ENCODE measurements at places on chromosomes 11 and 22.
A peak's percentile ranks its signal among the peaks of the same experiment; 100 is the strongest.

- peaks cover 12% of the 10 kb centered on the region for H3K27me3 ChIP-seq
- no peak overlapping the region for H3K4me3 ChIP-seq
Measured at GRCh38 chr11:69447786-69448185, 33.7 kb upstream of the LINC01488 start.

DNA sequence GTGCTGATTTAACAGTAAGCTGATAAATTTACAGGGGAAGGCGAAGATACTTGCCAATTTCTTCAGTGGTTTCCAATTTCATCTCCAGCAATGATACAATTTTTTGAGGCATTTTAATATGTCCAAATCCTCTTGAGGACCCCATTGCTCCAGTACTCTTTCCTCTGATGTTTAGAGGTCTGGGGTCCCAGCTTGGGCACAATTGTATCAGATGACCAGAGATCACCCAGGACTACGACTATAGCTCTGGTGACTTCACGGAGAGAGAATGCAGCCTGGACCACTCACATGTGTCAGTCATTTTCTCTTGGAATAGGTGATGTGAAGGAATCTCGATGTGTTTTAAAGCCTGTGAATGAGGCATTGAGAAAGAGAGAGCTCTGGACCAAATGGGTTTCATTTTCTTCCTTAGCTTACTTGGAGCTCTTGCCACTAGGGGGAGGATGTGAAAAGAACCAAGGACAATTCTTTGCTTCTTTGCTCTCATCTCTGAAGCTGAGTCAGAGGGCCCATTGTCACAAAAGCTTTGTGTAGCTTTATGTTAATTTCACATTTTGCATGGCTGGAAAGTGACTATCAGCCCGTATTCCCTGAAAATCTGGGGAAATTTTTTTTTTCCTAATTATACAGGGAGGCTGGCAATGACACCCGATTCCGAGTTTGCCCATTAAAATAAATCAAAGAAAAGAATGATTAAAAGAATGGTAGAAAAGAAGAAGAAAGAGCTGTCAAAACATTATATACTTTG, 6.7 kb upstream of the CCDC90B start:
- peaks cover 7% of the 10 kb centered on the region for H3K27me3 ChIP-seq
- no peaks in the 10 kb centered on the region for H3K36me3 ChIP-seq
- H3K4me1 ChIP-seq: peaks cover 6% of the 10 kb centered on the region
- DNase-seq: peak; percentile 57

DNA sequence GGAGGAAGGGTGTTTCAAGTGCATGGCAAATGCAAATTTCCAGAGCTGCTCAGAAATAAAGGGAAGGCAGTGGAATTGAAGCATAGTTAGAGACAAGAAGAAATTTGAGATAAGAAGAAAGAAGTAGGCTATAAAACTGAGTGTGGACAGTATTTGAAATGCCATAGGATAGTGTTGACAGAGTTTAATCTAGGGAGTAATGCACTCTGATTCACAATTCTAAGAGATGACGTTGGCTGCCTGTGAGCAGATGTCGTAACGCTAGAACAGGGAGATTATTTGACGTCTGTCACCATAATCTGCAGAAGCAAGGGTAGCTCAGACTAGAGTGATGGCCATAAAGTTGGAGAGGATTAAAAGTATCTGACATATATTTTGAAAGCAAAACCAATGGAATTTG, 389.9 kb upstream of the KIRREL3 start:
- no peak overlapping the region for H3K27ac ChIP-seq
- H3K27me3 ChIP-seq: no peaks in the 10 kb centered on the region
- no peak overlapping the region for H3K4me3 ChIP-seq

DNA sequence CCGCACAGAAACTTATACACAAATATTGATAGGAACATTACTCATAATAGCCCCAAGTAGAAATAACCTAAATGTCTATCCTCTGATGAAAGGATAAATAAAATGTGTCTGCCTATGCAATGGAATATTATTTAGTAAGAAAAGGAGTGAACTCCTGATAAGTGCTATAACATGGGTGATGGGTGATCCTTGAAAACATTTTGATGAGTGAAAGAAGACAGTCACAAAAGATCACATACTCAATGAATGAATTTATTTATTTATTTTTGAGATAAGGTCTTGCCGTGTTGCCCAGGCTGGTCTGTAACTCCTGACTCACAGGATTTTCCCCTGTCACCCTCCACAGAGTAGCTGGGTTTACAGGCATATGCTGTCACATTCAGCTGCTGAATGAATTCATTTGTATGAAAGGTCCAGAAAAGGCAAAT, 17.3 kb downstream of the RNF121 start:
- DNase-seq: no peak
- peaks cover 4% of the 10 kb centered on the region for H3K36me3 ChIP-seq
- peaks cover 6% of the 10 kb centered on the region for H3K4me1 ChIP-seq
- H3K4me3 ChIP-seq: no peak overlapping the region
- H3K27ac ChIP-seq: no peak overlapping the region
- no peaks in the 10 kb centered on the region for H3K27me3 ChIP-seq

DNA sequence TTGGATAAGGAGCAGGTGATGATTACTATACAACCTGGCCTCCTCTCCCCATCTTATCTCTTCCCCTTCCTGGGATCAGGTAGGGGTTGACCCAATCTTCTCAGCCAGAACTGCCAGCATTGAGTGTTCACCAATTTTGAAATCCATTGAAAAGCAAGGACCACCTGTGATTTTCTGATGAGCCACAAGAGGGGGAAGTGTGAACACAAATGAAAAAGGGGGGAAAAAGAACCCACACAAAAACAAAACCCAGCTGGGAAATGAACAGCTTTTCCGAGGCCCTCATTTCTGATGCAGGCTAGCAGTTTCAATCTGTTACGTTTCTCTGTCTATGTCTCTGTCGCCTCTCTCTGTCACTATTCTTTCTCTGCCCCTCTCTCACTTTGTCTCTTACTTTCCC, 161.9 kb downstream of the INSC start:
- H3K36me3 ChIP-seq: no peaks in the 10 kb centered on the region
- no peak overlapping the region for H3K27ac ChIP-seq
- H3K4me3 ChIP-seq: no peak overlapping the region
- H3K27me3 ChIP-seq: peaks cover 7% of the 10 kb centered on the region
- H3K4me1 ChIP-seq: no peaks in the 10 kb centered on the region
- no peak for DNase-seq

DNA sequence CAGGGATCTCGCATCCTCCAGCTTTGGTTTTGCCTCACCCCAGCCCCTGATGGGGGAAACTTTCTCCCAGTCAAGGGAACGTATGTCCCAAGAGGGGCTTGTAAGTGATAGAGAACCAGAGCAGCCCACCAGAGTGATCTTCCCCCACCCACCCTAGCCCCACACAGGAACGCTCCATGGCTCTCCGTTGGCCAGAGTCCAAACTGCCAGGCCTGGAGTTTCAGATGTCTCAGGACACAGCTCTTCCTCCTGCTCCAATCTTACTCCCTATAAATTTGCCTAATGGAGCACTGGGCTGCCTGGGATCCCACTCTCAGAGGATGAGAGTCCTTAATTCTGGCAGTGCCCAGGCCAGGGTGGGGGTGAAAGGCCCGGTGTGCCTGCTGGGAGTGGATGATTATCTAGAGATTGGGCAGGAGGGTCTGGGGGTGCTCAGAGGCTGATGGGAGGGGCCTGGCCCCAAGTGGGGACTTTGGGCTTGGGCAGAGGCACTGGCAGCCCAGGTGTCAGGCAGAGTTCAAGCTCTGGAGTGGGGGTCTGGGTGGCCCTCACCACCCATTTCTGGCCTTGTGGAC, 79.9 kb downstream of the WNT7B start:
- no peak overlapping the region for H3K27ac ChIP-seq
- H3K36me3 ChIP-seq: no peaks in the 10 kb centered on the region
- no peak for DNase-seq

GRCh38 chr22:25368271-25368670, 148.8 kb downstream of the CRYBB2 start:
- no peak overlapping the region for H3K27ac ChIP-seq
- H3K4me1 ChIP-seq: peaks cover 6% of the 10 kb centered on the region
- DNase-seq: no peak

GRCh38 chr11:125348674-125349309, 147.3 kb downstream of the FEZ1 start:
- H3K4me1 ChIP-seq: no peaks in the 10 kb centered on the region
- DNase-seq: peak; percentile 27
- H3K27me3 ChIP-seq: peaks cover 4% of the 10 kb centered on the region
- H3K36me3 ChIP-seq: no peaks in the 10 kb centered on the region

DNA sequence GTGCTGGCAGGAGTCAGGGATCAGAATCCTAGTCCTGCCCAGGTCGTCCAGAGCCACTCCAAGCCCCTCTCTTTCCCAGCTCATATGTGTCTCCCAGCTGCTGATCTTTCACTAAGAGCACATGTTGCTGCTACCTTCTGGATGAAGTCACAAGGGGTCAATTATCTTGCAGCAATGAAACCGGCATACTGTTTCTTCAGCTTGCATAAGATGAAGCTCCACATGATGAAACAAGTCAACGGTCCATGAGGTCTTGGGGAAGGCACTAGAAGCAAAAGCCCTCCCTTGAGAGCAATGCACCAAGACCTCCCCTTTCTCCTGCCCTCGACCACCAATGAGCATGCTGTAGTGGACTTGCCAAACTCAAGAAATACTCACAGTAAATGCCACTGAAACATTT, 148.9 kb downstream of the TENM4 start:
- no peak for DNase-seq
- H3K27me3 ChIP-seq: no peaks in the 10 kb centered on the region
- no peaks in the 10 kb centered on the region for H3K4me1 ChIP-seq
- H3K36me3 ChIP-seq: no peaks in the 10 kb centered on the region
- no peak overlapping the region for H3K4me3 ChIP-seq

DNA sequence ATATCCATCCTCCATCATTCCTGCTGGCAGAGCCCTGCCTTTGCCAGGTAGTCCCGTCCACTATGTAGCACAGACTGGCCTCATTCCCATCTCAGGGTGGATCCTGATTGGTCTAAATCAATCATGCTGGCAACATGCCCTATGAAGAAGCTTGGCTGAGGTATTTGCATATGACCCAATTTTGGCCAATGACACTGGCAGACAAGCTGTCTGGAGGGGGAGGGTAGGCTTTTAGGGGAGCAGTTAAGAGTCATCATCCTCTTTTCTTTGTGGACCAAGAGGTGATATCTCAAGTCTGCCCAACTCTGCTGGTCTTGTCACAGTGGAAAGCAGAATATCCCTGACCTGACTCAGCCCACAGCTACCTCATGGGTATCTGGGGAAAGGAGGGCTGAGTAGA, 5.1 kb downstream of the CCDC89 start:
- no peak overlapping the region for H3K4me3 ChIP-seq
- H3K27ac ChIP-seq: no peak overlapping the region
- H3K36me3 ChIP-seq: no peaks in the 10 kb centered on the region
- peaks cover 20% of the 10 kb centered on the region for H3K27me3 ChIP-seq
- DNase-seq: no peak

DNA sequence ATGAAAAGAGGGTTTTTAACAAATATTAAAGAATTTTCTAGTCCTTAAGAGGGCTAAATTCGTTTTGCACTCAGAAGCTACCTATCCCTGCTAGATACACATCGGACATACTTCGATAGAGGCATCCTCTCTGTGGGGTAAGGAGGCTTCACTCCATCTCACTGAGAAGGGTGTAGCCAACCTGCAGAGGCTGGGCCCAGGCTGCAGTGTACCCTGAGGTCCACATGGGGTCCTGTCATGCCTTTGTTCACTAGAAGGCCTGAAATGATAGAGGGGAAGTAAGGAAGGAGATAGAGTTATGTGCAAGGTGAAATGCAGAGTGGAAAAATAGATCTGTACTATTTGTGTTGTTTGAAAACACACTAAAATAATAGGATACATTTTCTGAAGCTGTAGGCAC, 45.6 kb downstream of the IGSF9B start:
- no peaks in the 10 kb centered on the region for H3K27me3 ChIP-seq
- H3K4me3 ChIP-seq: no peak overlapping the region
- H3K27ac ChIP-seq: no peak overlapping the region
- peaks cover 37% of the 10 kb centered on the region for H3K36me3 ChIP-seq
- no peaks in the 10 kb centered on the region for H3K4me1 ChIP-seq

GRCh38 chr22:43153899-43154298, 2.5 kb downstream of the TSPO start:
- no peak overlapping the region for H3K4me3 ChIP-seq
- H3K27ac ChIP-seq: no peak overlapping the region
- no peaks in the 10 kb centered on the region for H3K36me3 ChIP-seq
- H3K4me1 ChIP-seq: peaks cover 28% of the 10 kb centered on the region
- no peak for DNase-seq

- H3K4me1 ChIP-seq: no peaks in the 10 kb centered on the region
- H3K4me3 ChIP-seq: no peak overlapping the region
- no peak for DNase-seq
- H3K36me3 ChIP-seq: no peaks in the 10 kb centered on the region
Measured at GRCh38 chr11:113484223-113484622, 9.0 kb upstream of the DRD2 start.

GRCh38 chr11:9015677-9016076, 11.9 kb upstream of the NRIP3 start:
- peaks cover 31% of the 10 kb centered on the region for H3K4me1 ChIP-seq
- H3K27me3 ChIP-seq: peaks cover 11% of the 10 kb centered on the region
- no peak overlapping the region for H3K4me3 ChIP-seq
- H3K27ac ChIP-seq: no peak overlapping the region
- DNase-seq: peak; percentile 69
- no peaks in the 10 kb centered on the region for H3K36me3 ChIP-seq

DNA sequence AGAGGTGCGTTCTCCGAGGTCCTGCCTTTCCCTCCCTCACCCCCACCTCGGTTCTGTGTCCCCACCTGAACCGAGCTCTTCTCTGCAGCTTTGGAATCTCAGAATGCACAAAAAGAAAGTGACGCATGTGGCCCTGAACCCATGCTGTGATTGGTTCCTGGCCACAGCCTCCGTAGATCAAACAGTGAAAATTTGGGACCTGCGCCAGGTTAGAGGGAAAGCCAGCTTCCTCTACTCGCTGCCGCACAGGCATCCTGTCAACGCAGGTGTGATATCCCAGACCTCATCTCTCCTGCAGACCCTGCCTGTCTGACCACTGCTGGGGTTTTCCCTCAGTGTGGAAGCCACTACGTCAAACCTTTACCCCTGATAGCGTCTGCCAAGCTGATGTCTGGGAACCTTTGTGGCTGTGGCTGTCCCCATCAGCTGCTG, 13.9 kb downstream of the ACP2 start:
- peaks cover 32% of the 10 kb centered on the region for H3K4me1 ChIP-seq
- peak overlapping the region; percentile 46 for H3K4me3 ChIP-seq
- DNase-seq: peak; percentile 27

DNA sequence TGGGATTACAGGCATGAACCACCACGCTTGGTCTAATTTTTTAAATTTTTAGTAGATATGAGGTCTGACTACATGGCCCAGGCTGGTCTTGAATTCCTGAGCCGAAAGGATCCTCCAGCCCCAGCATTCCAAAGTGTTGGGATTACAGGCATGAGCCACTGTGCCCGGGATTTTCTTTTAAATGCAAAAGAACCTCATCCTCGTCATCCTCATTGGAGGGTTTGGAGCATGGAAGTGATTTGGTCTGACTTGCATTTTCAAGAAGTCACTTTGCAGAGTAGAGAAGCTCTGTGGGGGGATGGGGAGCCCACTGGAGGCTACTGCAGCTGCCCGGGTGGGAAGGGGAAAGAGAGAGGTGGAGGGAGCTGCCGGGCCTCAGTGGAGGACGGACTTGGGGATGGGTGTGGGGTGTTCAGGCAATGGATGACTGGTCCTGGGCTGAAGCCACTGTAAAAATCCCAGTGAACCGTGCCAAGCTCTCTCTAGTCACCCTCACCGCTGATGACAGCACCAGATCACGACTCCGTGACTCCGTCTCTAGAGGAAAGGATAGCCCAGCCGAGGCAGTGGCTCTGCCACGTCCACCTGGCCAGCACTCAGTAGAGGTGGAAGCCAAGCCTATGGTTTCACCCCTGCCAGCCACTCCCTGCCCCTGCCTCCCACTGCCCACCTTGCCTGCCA, 32.8 kb upstream of the SLC22A12 start:
- no peak overlapping the region for H3K4me3 ChIP-seq
- no peak for DNase-seq
- H3K27ac ChIP-seq: no peak overlapping the region
